ENCODE measurements at places on chromosomes 2 and 18. TPM values are rescaled to one million over a fixed set of nuclear protein-coding genes. Genes with fewer than 3 reads are reported as not detected.

DNA sequence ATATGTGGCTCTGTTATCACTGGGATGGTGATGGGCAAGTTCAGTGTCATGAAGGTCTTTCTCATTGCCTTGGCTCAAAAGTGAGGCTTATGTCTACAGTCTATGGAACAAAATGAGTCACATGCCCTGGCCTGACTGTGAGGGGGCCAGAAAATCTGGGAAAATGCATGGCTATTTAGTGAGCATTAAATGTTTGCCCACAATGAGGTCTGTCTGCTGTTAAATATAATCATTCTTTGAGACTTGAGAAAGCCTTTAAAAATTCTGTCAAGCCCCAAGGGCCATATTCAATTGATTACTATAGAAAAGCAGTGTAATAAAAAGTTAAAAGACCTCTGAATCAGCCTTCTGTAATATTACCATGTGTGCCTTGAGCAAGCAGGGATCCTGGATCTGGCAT, 5.5 kb upstream of the RNF144A start:
- peak overlapping the region; percentile 22 for H3K4me3 ChIP-seq
- no peaks in the 10 kb centered on the region for H3K36me3 ChIP-seq
- H3K27ac ChIP-seq: peak overlapping the region; percentile 47
- H3K27me3 ChIP-seq: peaks cover 25% of the 10 kb centered on the region
- DNase-seq: no peak

GRCh38 chr2:169363560-169364150, 1.3 kb upstream of the LRP2 start:
- peak; percentile 32 for DNase-seq
- H3K27me3 ChIP-seq: peaks cover 12% of the 10 kb centered on the region
- H3K4me1 ChIP-seq: peaks cover 33% of the 10 kb centered on the region

- no peaks in the 10 kb centered on the region for H3K27me3 ChIP-seq
- no peaks in the 10 kb centered on the region for H3K4me1 ChIP-seq
- no peak for DNase-seq
- H3K27ac ChIP-seq: no peak overlapping the region
Measured at GRCh38 chr18:24954341-24954740, 397.6 kb downstream of the ZNF521 start.

DNA sequence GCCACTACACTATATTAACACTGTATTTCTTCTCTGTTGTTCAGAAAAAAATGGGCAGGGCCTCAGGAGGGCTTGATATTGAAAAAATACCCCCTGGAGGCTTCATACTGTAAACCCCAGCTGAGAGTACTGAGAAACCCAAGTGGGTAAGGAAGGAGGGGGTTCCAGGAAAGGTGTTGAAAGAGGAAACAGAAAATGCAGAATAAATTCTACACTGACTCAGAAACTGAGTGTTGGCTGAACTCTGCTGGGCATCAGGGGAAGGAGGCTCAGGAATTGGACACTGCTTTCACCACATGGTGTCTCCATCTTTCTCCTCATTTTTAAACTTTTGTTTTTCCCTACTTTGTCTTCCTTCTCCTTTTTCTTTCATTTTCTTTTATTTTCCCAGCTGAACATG, 253.7 kb downstream of the DYM start:
- no peak overlapping the region for H3K4me3 ChIP-seq
- no peaks in the 10 kb centered on the region for H3K36me3 ChIP-seq
- no peaks in the 10 kb centered on the region for H3K27me3 ChIP-seq
- no peak overlapping the region for H3K27ac ChIP-seq
- H3K4me1 ChIP-seq: no peaks in the 10 kb centered on the region

- H3K27ac ChIP-seq: no peak overlapping the region
- H3K27me3 ChIP-seq: no peaks in the 10 kb centered on the region
- no peak for DNase-seq
- H3K4me3 ChIP-seq: no peak overlapping the region
Measured at GRCh38 chr2:75090770-75091515, 108.4 kb downstream of the TACR1 start.

- no peak overlapping the region for H3K27ac ChIP-seq
- H3K4me3 ChIP-seq: no peak overlapping the region
- H3K4me1 ChIP-seq: no peaks in the 10 kb centered on the region
- H3K27me3 ChIP-seq: peaks cover 15% of the 10 kb centered on the region
- no peaks in the 10 kb centered on the region for H3K36me3 ChIP-seq
Measured at GRCh38 chr2:62691186-62691585, 14.3 kb upstream of the EHBP1 start.

GRCh38 chr2:18682681-18683080, 93.3 kb upstream of the NT5C1B start:
- no peaks in the 10 kb centered on the region for H3K27me3 ChIP-seq
- no peaks in the 10 kb centered on the region for H3K4me1 ChIP-seq
- H3K27ac ChIP-seq: no peak overlapping the region
- H3K4me3 ChIP-seq: no peak overlapping the region

GRCh38 chr2:238589591-238590460, 163.1 kb downstream of the ASB1 start:
- no peak for DNase-seq
- H3K4me3 ChIP-seq: no peak overlapping the region
- H3K27me3 ChIP-seq: no peaks in the 10 kb centered on the region
- no peaks in the 10 kb centered on the region for H3K36me3 ChIP-seq

The LYPD6B gene
- not detected for polyA plus RNA-seq

GRCh38 chr2:33579227-33579626, 19.9 kb downstream of the FAM98A start:
- no peak overlapping the region for H3K4me3 ChIP-seq
- no peak overlapping the region for H3K27ac ChIP-seq
- no peak for DNase-seq
- H3K27me3 ChIP-seq: no peaks in the 10 kb centered on the region
- H3K36me3 ChIP-seq: peaks cover 6% of the 10 kb centered on the region

The UCN gene
- polyA plus RNA-seq: 0.79 TPM

- H3K4me1 ChIP-seq: peaks cover 6% of the 10 kb centered on the region
- DNase-seq: no peak
- H3K36me3 ChIP-seq: no peaks in the 10 kb centered on the region
- H3K4me3 ChIP-seq: no peak overlapping the region
- H3K27me3 ChIP-seq: no peaks in the 10 kb centered on the region
Measured at GRCh38 chr2:1159013-1159412, 208.4 kb downstream of the SNTG2 start.

The BBS5 gene
- polyA plus RNA-seq: not detected

- peaks cover 20% of the 10 kb centered on the region for H3K27me3 ChIP-seq
- H3K4me1 ChIP-seq: peaks cover 13% of the 10 kb centered on the region
- no peaks in the 10 kb centered on the region for H3K36me3 ChIP-seq
- H3K27ac ChIP-seq: no peak overlapping the region
- no peak overlapping the region for H3K4me3 ChIP-seq
Measured at GRCh38 chr2:99084256-99084655, 57.3 kb upstream of the C2orf15 start.

DNA sequence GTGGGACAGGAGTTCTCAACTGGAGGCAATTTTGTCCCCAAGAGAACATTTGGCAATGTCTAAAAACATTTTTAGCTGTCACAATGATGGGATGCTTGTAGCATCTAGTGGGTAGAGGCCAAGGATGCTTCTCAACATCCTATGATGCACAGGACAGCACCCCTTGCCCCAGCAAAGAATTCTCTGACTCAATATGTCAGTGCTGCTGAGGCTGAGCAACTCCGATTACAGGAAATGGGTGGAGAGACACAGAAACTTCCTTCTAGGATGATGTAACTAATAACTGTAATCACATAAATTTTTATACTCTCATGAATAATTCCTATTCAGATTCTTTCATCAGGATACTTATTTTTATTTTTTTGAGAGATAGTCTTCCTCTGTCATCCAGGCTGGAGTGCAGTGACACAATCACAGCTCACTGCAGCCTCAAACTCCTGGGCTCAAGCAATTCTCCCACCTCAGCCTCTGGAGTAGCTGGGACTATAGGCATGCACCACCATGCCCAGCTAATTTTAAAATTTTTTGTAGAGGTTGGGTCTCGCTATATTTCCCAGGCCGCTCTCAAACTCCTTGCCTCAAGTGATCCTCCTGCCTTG, 120.3 kb upstream of the ACAA2 start:
- no peak overlapping the region for H3K27ac ChIP-seq
- H3K36me3 ChIP-seq: no peaks in the 10 kb centered on the region
- H3K27me3 ChIP-seq: peaks cover 3% of the 10 kb centered on the region
- DNase-seq: peak; percentile 16

- H3K4me1 ChIP-seq: no peaks in the 10 kb centered on the region
- DNase-seq: no peak
- no peak overlapping the region for H3K4me3 ChIP-seq
- no peak overlapping the region for H3K27ac ChIP-seq
Measured at GRCh38 chr18:7615840-7616239, 48.7 kb downstream of the PTPRM start.

- no peak for DNase-seq
- H3K27me3 ChIP-seq: no peaks in the 10 kb centered on the region
- H3K36me3 ChIP-seq: no peaks in the 10 kb centered on the region
- no peak overlapping the region for H3K27ac ChIP-seq
- H3K4me1 ChIP-seq: peaks cover 42% of the 10 kb centered on the region
Measured at GRCh38 chr2:64643838-64644457, 9.8 kb downstream of the SERTAD2 start.

The DSC2 gene
- polyA plus RNA-seq: not detected

The SULT1C2 gene
- not detected for polyA plus RNA-seq

The KLHL30 gene
- polyA plus RNA-seq: not detected

The C2orf66 gene
- not detected for polyA plus RNA-seq

The COX5B gene
- polyA plus RNA-seq: 402 TPM

DNA sequence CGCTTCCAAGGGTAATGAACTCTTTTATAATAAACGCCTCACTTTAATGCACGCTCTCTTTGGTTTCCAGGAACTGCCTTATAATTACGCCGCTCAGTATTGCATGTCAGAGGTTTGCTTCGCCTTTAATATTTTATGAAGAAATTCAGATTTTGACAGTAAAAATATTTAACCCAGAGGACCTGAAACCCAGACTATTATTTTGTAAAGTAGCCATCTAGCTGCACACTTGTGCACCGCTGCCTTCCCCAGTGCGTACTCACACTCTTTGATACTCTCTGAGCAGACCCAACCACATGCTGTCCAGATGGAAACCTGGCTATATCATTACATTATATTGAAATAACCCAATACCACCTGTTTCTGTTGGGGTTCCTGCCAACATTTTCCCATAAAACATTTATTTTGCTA, 270.1 kb downstream of the C1D start:
- H3K4me3 ChIP-seq: no peak overlapping the region
- DNase-seq: no peak
- no peaks in the 10 kb centered on the region for H3K36me3 ChIP-seq
- H3K27me3 ChIP-seq: no peaks in the 10 kb centered on the region

GRCh38 chr18:62784966-62785413, 69.6 kb downstream of the PHLPP1 start:
- no peak for DNase-seq
- H3K27me3 ChIP-seq: no peaks in the 10 kb centered on the region
- no peaks in the 10 kb centered on the region for H3K36me3 ChIP-seq
- peak overlapping the region; percentile 78 for H3K4me3 ChIP-seq
- peak overlapping the region; percentile 47 for H3K27ac ChIP-seq

The RIOK3 gene
- polyA plus RNA-seq: 43.2 TPM

GRCh38 chr2:20052229-20052851, 912 bp upstream of the LAPTM4A start:
- H3K4me3 ChIP-seq: peak overlapping the region; percentile 94
- peaks cover 34% of the 10 kb centered on the region for H3K4me1 ChIP-seq
- peak overlapping the region; percentile 99 for H3K27ac ChIP-seq
- peaks cover 23% of the 10 kb centered on the region for H3K27me3 ChIP-seq
- no peak for DNase-seq
- H3K36me3 ChIP-seq: no peaks in the 10 kb centered on the region

- no peaks in the 10 kb centered on the region for H3K36me3 ChIP-seq
- no peak overlapping the region for H3K4me3 ChIP-seq
- DNase-seq: no peak
Measured at GRCh38 chr2:117086943-117087250, 727.6 kb upstream of the DDX18 start.

The UPP2 gene
- not detected for polyA plus RNA-seq

The LONRF2 gene
- polyA plus RNA-seq: not detected

GRCh38 chr2:30769891-30770462, 37.3 kb downstream of the CAPN13 start:
- no peaks in the 10 kb centered on the region for H3K27me3 ChIP-seq
- no peak for DNase-seq
- H3K4me1 ChIP-seq: no peaks in the 10 kb centered on the region

DNA sequence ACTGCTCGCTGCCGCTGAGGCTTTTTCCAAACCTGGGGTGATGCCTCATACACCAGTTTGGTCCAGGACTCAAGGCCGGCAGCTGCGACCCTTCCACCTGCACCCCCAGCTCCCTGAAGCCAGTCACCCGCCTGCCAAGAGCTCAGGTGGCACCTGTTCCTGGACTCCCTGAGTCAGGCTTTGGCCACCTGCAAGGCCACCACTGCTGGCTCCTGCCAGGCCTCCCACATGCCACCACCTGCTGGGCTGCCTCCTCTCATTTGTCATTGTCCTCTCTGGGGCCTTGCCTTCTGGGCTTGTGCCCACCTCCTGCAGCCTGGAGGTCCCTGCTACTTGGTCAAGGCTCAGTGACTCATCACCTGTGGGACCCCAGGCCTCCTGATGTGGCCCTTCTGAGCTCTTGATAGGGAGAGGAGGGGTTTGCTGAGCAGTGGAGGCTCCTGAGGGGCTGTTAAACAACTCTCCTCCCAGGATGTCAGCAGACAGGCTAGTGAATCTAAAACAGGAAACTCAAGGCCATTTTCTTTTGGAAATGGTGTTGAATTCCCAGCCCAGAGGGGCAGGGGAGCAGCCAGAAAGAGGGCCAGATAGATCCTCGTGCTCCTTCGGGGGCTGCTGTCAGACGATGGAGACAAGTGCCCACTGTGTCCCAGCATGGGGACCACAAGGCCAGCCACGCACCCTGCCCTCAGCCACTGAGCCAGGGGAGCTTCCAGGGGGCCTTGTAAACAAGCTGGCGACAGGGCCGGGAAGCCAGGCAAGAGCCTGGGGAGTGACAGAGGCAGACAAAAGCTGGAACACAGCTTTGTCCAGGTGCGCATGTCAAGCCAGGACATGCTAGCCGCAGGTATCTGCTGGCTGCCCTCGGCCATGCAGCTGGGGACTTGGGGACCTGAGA, 416.8 kb downstream of the LRATD1 start:
- H3K4me1 ChIP-seq: no peaks in the 10 kb centered on the region
- H3K27me3 ChIP-seq: peaks cover 4% of the 10 kb centered on the region
- no peak overlapping the region for H3K27ac ChIP-seq
- no peaks in the 10 kb centered on the region for H3K36me3 ChIP-seq
- no peak overlapping the region for H3K4me3 ChIP-seq

DNA sequence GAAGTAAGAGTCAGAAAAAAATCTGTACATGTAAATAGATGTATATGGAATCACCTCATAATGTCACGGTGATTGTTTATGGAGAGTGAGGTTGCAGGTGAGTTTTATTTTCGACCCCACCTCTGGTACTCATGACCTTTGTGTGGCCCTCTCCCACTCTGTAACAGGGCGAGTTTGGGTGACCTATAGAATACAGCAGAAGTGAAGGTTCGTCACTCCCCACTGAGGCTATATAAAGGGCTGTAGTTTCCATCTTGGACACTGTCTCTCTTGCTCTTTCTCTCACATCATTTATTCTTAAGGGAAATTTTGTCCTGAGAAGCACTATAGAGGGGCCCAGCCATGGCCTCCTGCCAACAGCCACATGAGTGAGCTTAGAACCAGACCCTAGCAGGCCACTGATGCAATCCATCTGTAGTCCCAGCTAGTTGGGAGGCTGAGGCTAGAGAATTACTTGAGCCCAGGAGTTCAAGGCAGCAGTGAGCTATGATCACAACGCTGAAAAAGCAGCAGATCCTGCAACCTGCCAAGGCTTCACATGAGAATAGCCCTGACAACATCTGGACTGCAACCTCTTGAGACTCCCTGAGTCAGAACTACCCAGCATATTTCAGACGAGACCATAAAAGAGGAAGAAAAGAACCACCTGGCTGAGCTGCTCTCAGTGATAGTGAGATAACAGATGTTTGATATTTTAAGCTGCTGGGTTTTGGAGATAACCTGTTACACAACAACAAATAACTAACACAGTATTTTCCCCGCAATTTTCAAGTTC, 74.3 kb upstream of the SLC1A4 start:
- no peak overlapping the region for H3K4me3 ChIP-seq
- H3K36me3 ChIP-seq: no peaks in the 10 kb centered on the region
- no peaks in the 10 kb centered on the region for H3K27me3 ChIP-seq
- H3K27ac ChIP-seq: no peak overlapping the region
- DNase-seq: no peak
